Cortex of kidney (tissue), 1 donor: ENCODE measurements at places on chromosomes 1 and 21.

- no peak for DNase-seq
Measured at GRCh38 chr1:57443004-57443403, 19.1 kb upstream of the DAB1 start.

DNA sequence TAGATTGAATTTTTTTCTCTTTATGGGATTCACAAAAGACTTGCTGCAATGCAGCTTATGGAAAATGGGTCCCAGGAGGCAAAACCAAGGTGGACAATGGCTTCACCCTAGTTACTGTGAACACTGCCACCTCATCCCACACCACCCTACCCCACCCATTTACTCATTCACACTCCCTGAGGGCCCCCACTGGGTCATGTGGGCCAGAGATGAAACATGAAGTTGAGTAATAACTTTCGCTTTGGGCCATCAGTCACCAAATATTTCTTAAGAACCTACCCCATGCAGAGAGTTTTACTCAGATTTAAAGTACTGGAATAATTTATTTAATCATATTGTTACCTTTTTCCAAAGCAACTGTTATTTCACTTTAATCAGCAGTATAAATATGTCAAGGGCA lies 191.8 kb downstream of the TPR start:
- DNase-seq, result no peak

DNA sequence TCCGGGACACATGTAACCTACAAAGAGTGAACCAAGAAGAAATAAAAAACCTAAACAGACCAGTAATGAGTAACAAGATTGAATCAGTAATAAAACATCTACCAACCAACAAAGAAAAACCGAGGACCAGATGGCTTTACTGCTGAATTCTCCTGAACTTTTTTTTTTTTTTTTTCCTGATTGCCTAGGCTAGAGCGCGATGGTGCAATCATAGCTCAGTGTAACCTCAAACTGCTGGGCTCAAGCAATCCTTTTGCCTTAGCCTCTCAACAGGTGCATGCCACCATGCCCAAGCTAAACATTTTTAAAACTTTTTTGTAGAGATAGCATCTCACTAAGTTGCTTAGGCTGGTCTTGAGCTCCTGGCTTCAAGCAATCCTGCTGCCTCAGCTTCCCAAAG lies 11.2 kb upstream of the FGGY start:
- no peak for DNase-seq

- no peak for DNase-seq
Measured at GRCh38 chr1:17950728-17951127, 156.9 kb upstream of the IGSF21 start.

- DNase-seq, result no peak
Measured at GRCh38 chr1:29924017-29924431, 687.7 kb downstream of the PTPRU start.

DNA sequence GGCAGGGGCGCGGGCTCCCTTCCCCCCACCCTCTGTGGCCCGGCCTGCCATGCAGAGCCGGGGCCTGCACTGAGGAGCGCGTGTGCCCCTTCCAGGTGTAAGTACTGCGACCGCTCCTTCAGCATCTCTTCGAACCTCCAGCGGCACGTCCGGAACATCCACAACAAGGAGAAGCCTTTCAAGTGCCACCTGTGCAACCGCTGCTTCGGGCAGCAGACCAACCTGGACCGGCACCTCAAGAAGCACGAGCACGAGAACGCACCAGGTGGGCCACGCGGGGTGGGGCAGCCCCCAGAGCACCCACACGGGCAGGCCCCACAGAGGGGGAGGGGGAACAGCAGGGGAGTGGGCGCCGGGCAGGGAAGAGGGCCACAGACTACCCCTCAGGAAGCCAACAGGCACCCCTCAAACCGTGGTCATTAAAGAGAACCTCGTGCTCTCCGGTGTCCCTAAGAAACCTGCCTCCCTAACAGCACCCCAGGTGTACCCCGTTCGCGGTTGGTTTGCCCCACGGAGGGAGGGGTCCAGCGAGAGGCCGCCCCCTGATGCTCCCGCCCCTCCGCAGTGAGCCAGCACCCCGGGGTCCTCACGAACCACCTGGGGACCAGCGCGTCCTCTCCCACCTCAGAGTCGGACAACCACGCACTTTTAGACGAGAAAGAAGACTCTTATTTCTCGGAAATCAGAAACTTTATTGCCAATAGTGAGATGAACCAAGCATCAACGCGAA lies 28.8 kb upstream of the ARHGEF16 start:
- no peak for DNase-seq

DNA sequence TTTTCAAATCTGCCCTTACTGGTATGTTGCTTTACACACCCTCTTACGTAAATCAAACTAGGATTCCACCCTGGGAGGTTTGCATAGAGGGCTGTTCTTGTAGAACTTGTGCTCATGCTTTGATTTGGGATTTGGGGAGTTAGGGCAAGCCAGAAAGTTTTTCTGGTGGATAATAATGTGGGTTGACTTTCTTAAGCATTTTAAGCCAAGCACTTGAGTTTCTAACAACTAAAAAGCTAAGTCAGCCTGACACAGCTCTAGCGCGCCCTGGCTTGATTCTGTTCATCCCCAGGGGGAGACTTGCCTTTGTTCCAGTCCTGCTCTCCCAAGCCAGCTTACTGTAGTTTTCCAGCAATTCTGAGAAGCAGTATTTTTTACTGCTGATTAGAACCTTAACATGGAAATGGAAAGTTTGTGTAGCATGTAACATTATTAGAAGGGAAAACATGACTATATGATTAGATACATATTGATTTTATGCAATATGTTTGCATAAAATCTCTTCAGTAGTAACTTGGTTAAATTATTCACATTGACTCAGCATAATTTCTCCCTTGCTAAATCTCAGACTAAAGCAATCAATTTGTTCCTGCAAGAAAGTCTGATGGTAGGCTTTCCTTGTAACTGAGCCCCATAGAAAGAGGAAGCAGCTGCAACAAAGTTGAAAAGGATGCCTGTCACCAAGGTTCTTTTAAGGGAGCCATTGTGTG lies 11.0 kb upstream of the PGD start:
- DNase-seq, result no peak

DNA sequence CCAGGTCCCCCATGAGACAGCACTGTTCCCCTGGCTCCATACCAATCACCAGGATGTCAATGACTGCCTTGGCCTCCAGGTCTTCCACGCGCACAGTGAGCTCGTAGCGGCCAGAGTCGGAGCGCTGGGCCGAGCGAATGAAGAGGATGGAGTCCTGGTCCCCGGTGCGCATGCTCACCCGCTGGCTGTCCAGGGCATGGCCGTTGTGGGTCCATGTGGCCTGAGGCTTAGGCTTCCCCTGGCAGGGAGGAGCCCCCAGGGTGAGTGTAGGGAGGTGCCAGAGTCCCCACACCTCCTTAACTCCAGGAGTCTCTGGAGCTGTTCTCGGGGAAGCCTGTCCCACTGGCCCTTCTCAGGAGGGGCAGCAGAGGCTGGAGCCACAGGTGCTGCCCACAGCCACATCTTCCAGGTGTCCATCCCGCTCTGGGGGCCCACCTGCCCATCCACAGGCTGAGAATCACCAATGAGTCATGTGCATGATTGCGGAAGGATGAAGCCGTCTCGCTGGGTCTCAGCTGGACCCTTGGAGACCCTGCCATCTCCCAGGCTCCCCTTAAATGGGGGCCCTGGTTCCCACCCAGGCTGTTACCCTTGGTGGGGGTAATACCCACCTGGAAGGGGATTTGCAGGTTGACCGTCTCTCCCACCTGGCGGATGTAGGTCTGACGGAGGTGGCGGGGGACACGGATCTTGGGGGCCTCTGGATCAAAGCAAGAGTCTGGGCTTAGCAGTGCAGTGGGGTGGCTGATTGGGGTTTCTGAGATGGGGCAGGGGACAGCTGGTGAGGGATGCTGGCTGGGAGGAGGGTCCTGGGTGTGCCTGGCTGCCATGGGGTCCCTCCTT lies 4.1 kb downstream of the MYBPH start:
- DNase-seq, result no peak
